ENCODE measurements at places on chromosomes 2 and 18. TPM values are rescaled to one million over a fixed set of nuclear protein-coding genes. Genes with fewer than 3 reads are reported as not detected.

Gene CYS1
- 5.4 TPM for total RNA-seq

Gene MOGAT1
- total RNA-seq, result not detected

Gene RAD51AP2
- 0.21 TPM for total RNA-seq

Gene AAMP
- 75.3 TPM for total RNA-seq

Gene CELF4
- 43.4 TPM for total RNA-seq

Measured in motor neuron (in vitro differentiated cells).